ENCODE measurements at places on chromosomes 12 and 14.

DNA sequence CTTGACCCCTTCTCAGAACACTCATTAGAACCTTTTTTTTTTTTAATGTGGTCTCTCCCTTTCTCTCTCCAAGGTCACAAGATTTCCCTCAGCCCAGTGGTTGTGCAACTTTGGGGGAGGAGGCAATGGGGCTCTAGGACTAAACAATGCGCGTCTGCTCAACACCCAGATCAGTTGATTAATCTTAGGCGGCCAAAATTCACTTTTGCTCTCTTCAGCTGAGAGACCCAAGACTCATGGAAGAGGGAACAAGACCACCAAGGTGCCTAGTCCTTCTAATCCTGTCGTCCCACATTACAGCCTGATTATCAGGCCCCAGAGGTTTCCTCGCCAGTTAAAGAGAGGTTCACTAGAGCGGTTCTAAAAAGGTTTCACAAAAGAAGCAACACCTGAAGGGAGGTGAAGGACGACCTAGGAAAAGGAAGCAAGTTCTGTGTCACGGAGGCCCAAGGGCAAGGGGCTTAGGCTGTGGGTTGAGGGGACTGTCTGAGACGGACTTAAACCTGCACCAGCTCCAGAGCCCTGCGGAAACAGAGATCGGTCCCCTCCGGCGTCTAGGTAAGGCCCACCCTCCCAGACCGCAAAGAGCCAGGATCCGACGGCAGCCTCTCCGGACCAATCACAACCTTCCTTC is 824 bp upstream of the TARBP2 start:
- no peak for DNase-seq

- no peak for DNase-seq
Observed at GRCh38 chr12:131000000-131000486, 46.3 kb downstream of the ADGRD1 start.

GRCh38 chr14:29930283-29930682 is 2.6 kb upstream of the PRKD1 start:
- no peak for DNase-seq

DNA sequence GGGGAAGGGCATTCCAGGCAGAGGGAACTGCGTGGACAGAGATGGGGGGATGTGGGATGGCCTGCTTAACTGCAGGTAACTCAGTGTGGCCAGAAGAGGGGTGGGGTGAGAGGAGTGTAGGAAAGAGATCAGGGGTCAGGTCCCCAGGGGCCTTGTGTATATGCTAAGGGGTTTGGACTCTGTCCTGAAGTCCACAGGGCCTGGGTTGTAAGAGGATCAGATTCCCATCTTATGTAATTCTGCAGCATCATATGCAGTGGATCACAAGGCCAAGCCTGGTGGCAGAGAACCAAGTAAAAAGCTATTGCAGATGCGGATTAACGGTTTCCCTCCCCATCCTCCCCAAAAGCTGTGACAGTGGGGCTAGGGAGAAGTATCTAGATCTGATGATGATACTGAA is 8.7 kb downstream of the TCTN1 start:
- no peak for DNase-seq

DNA sequence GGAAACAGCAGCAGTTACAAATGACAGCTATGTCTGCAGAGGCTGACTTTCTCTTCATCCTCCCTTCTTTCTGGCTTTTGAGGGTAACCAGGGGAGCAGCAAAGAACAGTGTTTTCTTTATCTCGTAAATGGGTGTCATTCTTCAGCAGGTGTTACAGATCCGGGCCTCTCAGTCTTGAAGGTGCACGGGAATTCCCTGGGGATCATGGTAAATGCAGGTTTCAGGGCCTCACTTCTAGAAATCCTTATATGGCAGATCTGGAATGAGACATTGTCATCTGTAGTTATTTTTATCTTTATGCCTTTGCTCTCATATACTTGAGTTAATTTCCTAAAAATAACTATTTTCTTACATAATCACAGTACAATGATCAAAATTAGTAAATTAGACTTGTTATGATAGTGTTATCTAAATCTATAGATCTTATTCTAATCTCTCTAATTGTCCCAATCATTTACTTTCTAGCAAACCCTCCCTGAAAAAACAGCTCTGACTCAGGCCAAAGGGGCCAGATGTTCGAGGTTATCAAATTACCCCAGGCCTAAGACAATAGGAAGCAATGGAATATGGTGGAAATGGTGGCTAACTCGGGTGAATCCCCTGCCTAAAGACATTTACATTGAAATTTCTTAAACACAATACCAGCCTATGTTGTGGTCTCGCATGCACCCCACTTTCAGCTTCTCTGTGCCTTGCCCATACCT is 145.0 kb downstream of the CAND1 start:
- no peak for DNase-seq

- DNase-seq = no peak
Observed at GRCh38 chr14:51104467-51104866, 9.6 kb upstream of the TRIM9 start.

DNA sequence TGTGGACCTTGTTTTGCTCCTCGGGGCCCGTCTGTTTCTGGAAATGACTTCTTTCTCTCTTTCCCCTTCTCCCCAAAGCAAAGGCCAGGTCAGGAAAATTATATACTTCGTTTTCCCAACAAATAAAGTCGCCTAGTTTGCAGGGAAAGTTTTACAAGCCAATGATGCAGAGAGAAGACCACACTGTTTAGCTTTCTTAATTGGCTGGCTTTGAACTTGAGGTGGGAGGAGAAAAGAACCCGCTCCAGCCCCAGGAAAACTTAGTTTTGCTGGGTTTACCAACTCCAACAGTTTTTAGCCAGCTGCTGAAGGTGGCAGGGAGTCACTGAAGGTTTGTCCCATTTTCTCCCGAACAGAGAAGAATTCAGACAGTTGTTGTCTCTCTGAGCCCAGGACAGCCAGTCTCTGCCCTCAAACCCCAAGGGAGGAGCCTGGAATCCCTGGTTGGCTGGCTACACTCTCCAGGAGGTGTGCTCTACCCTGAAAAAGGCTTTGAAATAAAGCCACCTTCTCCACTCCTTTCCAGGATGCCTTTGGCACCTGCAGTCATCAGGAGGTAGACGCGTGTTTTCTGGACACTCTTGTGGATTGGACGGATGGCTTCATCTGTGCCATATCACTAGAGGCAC is 24.8 kb downstream of the BCL11B start:
- no peak for DNase-seq
